Stimulated activated effector memory CD8-positive, alpha-beta T cell treated with anti-CD3 and anti-CD28 coated beads, Interleukin-12 subunit alpha, Interleukin-12 subunit beta, amount 100 ng/mL, for 72 hours (primary cell): ENCODE measurements at places on chromosomes 12 and 14.

GRCh38 chr12:101490286-101490920, 15.3 kb downstream of the SPIC start:
- no peak for DNase-seq

- DNase-seq, result no peak
These were observed 84.7 kb upstream of the MDM1 start for GRCh38 chr12:68416826-68417225.

- peak; percentile 6 for DNase-seq
These were observed 78.7 kb downstream of the PPM1A start for GRCh38 chr14:60327447-60328331.

GRCh38 chr14:91830777-91831176, 36.6 kb downstream of the TC2N start:
- no peak for DNase-seq

GRCh38 chr12:105613887-105614286, 283.4 kb downstream of the C12orf75 start:
- DNase-seq, result no peak

- DNase-seq, result no peak
These were observed 245.7 kb downstream of the FUT8 start for GRCh38 chr14:65658202-65658601.

DNA sequence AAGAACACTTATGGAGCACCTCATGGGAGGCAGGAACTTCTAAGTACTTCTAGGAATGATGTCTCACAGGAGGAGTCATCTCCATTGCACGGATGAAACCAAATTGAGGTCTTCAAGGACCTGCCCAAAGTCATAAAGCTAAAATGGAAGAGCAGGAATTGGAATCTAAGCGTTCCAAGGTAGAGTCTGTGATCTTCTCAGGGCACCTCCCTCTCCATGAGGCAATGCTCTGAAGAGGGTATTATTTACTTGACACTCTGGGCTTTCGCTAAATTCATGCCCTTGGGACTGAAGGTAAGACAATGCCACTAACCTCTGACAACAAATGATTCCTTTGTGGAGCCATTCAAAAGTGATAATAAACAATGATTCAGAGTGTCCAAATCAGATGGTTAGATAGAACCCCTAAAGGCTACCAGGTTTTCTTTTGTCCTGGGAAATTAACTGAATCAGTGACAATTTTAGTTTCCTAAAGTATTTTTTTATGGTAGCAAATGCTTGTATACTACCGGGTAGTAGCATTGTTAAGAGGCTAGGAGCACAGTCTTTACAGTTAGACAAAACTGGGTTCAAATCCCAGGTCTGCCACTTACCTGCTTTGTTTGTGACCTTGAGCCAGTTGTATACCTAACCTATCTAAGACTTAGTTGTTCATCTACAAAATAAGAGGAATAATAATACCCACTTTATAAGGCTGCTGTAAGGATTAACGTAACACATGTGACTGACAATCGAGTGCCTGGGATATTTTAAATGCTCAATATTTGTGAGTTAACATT, 12.3 kb downstream of the HMGA2 start:
- no peak for DNase-seq

GRCh38 chr12:68746572-68747180, 700 bp downstream of the SLC35E3 start:
- peak; percentile 72 for DNase-seq

GRCh38 chr12:31298922-31299321, 27.0 kb downstream of the SINHCAF start:
- no peak for DNase-seq

GRCh38 chr14:32683679-32684078, 255.0 kb upstream of the NPAS3 start:
- no peak for DNase-seq

DNA sequence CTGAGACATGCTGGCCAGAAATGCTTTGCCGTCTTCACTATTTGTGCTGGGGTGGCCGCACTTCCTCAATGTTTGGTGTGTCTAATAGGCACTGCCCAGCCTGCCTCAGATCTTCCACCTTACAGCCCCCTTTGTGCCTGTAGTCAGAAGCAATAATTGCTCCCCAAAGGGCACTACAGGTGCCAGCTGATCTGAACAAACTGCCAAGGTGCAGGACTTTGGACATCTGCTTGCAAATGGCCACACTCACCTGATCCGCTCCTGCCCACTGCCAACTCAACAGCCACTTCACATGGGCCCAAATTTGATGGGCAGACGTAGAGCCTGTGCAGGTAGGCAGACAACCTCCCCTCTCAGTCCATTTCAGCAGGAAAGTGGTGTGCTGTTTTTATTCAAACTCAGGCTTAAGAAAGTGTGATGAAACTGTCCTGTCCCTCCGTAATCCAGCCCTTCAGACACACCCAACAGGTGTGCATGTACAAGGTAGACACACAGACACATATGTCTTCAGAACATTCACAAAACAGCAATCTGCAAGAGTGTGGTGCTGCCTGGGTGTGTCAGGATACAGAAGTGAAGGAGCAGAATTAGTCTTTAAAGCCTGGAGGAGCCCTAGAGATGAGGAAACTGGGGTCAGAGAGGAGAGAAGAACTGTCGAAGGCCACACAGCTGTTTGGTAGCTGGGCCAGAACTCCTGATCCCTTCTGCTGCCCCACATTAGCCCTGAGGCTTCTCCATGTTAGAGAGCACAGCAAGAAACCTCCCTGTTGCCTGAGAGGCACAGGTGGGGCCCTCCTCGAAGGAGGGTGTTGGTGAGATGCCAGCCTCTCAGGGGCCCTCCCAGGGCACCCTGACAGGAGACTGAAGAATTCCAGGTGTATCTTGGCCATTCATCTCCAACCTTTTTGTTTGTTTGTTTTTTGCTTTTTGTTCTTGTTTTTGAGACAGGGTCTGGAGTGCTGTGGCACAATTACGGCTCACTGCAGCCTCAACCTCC, 4.4 kb upstream of the KRT75 start:
- DNase-seq, result no peak

DNA sequence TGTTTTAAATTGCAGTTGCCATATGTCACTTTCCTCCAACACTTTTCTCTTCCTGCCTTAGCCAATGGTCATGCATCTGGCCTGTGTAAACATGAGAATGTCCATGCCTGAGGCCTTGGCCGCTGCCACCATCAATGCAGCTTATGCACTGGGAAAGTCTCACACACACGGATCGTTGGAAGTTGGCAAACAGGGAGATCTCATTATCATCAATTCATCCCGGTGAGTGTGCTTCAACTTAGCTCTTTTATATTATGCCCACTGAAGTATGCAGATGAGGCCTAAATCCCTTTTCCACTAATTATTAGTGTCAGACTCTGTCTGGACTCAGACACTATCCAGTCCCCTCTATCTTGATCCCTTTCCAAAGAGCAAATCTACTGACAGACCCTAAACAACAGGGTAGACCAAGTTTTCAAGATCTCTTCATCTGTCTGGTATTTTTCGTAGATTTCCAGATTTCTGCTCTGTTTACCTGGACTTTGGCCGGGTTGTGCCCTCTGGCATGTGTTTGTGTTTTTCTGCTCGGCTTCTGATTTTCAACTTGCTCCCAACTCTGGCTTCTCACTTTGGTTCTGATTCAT, 23.2 kb downstream of the AMDHD1 start:
- no peak for DNase-seq

- no peak for DNase-seq
These were observed 17.4 kb downstream of the P2RX4 start for GRCh38 chr12:121227294-121227693.

GRCh38 chr12:50353869-50354593, 42.4 kb downstream of the FAM186A start:
- no peak for DNase-seq
